Femur (tissue), 1 donor: ENCODE measurements at places on chromosomes 11 and 22.

DNA sequence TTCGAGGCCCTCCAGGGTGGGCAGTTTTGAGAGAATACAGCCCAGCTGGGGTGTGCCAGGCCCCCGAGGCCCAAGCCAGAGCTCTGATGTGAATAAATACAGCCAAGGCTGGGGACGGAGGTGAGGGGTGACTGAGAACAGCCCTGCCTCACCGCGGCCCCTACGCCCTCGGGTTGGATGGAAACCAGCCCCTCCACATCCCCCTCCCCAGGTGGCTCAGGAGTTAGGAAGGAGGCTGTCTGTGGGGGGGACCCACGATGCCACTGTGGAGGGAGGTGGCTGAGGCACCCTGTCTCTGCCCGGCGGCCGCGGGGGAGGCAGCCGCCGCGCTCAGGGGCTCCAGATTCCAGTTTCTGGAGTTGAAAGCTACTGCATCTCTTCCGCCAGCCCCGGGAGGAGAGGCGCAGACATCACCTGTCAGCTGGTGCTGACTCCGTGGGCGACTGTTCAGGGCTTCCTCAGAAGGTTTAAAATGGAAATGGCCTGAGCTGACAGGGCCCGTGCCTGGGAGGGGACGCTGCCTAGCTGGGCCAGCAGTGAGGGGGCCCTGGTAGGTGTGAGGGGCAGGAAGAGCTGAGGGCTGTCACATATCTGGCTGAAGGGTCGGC lies 1.4 kb downstream of the FLRT1 start:
- DNase-seq, result no peak

- no peak for DNase-seq
These were observed 39.9 kb downstream of the CD44 start for GRCh38 chr11:35178873-35179272.

DNA sequence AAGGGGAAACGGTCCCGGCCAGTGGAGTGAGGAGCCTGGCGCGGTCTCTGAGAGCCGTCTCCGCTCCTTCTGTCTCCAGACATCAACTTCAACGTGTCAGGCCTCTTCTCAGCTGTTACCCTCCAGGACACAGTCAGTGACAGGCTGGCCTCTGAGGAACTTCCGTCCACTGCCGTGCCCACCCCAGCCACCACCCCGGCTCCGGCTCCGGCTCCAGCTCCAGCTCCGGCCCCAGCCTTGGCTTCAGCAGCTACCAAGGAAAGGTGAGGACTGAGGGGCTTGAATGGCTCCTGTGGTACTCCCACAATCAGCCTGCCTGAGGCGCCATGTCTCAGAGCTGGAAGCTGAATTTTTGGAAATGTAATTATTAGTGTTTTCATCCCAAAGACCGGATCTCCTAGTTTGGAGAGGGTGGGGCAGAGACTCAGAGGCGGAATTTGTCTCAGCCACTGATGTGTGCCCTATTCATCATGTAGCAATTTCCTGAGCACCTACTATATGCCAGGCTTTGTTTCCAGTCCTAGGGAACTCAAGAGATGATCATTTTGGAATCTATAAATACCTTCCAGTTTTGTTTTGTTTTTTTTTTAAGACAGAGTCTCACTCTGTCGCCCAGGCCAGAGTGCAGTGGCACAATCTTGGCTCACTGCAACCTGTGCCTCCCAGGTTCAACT lies 7.9 kb upstream of the PDXP start:
- no peak for DNase-seq

DNA sequence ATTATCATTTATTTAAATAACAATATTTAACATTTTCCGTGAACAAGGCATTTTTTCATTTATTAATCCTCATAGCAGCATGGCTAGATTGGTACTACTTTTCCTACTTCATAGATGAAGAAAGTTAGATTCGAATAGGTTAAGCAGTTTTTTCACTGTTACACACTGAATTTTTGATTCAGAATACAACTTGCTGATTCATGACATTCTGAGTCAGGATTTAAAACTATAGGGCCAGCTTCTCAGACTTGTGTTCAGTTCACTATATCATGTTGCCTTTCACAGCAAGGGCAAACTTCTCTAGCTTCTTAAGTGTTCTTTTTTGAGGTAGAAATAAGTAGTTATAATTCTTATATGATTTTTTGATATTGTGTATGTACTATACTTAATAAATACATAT lies 31.5 kb downstream of the CYP2R1 start:
- DNase-seq, result no peak

GRCh38 chr11:26583550-26583949 lies 11.5 kb upstream of the MUC15 start:
- DNase-seq, result no peak

- no peak for DNase-seq
These were observed 57.0 kb upstream of the PTH start for GRCh38 chr11:13552784-13553183.
